ENCODE measurements at places on chromosomes 16 and 17.

DNA sequence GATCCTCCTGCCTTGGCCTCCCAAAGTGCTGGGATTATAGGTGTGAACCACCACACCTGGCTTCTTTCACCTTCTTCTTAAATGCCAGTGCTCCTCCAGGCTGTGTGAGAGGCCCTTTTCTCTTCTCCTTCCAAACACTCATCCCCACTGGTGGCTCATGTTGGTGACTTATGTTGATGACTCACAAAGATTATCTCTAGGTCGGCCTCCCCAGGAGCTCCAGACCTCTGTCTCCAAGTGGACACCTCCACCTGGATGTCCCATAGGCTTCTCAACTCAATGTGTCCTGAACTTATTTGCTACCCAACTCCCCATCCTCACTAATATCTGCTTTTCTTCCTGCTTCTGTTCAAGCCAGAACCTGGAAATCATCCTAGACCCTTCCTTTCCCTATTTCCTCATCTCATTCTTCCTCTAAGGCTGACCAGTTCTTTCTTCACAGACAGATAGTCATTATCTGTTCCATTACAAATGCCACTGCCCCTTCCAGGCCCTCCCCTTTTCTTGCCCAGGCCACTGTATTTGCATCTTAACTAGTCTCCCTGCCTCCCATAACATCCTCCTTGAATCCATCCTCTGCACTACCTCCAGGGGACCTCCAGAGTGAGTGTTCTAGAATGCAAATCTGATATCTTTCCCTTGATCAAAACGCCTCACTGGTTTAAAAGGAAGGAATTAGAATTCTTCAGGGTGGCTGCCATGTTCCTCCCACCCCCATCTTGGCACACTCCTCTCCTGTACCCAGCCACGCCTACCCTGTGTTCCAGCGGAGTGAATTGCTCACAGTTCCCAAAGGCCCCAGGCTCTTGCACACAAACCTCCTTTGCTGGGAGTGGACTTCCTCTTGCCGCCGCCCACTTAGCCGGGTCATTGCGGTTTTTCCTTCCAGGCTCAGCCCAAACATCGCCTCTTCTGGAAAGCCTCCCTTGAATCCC lies 34.8 kb upstream of the FBXO47 start:
- no peak for DNase-seq

DNA sequence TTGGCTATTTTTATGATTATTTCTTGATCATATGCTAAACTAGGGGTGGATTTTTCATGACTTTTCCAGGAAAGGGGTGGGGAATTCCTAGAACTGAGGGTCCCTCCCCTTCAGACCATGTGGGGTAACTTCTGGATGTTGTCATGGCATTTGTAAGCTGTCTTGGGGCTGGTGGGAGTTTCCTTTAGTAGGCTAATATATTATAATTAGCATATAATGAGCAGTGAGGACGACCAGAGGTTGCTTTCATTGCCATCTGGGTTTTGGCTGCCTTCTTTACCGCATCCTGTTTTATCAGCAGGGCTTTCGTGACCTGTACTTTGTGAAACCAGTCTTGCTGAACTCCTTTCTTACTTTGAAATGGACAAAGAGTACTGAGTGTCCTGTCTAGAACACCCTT lies 40.4 kb upstream of the ABCA5 start:
- DNase-seq: no peak

- DNase-seq: no peak
Observed at GRCh38 chr17:73985466-73986015, 217.9 kb upstream of the RPL38 start.

GRCh38 chr17:2795441-2796163 lies 636 bp upstream of the RAP1GAP2 start:
- no peak for DNase-seq

DNA sequence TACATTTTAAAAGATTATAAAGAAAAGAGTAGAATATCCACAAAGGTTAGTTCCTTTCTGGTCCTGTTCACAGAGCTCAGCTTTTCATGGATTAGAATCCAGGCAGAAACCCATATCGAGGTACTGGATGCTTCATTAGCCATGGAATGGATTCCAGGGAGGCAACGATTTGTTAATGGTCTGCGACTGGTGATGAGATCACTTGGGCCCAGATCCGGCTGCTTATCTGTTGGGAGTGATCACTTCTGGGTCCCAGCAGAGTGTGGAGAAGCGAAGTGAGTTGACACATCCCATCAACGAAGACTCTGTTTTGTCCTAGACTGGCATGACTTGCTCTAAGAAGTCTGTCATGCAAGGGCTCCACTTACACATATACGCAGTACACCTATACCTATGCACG lies 165.8 kb downstream of the MAF start:
- no peak for DNase-seq

DNA sequence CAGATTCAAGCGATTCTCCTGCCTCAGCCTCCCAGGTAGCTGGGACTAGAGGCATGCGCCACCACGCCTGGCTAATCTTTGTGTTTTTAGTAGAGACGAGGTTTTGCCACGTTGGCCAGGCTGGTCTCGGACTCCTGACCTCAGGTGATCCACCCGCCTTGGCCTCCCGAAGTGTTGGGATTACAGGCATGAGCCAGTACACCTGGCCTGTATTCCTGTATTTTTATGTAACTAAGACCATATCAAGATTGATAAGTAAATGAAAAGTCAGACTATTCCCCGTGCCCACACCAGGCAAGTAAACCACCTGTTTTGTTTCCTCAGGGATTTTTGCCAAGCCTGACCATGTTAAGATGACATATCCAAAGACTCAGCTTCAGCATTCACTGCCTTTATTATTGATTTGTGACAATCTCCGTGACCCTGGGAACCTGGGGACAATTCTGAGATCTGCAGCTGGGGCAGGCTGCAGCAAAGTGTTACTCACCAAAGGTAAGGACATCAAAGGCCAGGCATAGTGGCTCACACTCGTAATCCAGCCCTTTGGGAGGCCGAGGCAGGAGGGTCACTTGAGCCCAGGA lies 5.6 kb downstream of the MRM3 start:
- DNase-seq: no peak

DNA sequence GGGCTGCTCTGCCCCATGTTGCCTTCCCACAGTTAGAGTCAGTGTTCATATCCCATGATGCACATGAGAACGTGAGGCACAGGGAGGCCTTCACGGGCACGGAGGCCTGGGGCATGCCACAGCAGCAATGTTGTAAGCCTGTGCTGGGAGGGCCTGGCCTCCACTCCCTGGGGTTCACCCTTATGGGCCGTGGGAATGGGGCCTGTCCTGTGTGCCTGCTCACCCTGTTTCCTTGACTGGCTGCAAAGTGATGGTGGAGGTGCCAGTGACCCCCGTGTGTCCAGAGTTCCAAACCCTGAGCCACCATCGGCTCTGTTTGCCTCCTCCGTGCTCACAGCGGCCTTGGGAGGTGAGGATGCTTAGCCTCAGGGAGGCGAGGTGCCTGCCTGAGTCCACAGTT lies 9.6 kb downstream of the POLR3E start:
- DNase-seq: no peak

DNA sequence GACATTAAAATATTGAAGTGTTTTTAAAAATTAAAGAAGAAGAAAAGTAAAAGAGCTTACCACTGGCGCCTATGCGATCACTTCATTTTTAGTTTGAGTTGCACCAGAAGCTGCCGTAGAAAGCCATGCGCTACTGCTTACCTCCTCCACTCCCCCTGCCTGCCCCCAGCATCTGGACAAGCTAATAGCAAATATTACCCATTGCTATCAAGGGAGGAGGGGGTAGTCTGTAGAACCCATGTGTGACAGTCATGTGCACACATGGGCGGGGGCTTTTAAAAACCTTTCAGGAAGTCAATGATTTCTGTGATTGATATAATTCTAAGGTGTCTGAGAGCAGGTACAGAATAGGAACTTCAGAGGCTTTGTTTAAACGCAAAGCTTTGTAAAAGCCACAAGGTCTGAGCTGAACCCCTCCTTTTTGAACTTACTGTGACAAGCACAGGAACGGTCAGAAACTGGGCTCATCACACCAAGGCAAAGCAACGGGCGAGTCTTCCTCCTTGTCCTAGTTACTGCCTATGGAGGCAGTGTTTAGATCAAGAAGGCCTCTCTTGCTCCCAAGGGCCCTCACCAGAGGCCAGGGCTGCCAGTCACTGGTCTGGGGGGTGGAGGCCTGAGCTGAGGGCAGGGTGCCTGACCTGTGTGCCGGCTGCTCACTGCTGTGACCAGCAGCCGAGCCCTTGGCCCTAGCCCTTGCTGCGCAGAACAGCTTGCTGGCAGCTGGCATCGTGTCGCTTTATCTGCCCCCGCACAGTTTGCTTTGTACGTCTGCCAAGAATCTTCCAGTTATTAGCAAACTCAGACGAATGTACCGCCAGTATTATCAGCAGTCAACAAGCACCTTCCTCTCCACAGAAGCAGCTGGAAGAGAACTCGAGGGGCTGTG lies 15.0 kb downstream of the GINS2 start:
- DNase-seq: no peak

DNA sequence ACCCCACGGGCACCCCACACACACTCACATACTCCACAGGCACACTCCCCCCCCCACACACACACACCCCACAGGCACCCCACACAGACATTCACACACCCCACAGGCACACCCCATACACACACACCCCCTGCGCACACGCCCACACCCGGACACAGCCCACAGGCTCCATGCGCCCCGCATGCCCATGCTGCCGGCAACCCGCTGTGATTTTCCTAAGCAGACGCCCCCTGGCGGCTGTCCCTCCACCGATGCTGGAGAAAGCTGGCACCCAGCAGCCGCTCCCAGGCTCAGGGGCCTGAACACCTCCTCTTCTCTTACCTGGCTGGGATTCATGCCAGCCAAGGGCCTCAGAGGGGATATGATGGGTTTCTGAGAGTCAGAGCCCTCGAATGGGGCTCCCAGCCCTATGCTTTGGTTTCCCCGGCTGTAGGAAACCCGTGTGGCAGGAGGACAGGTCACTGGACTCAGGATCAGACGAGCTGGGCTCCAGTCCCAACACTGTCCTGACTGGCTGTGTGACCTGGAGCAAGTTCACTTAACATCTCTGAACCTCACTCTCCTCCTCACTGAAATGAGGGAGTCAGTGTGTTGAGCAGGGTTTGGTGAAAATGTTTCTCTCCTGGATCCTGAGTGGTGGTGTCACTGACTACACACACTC lies 19.6 kb upstream of the TNFRSF13B start:
- DNase-seq: peak; percentile 53

DNA sequence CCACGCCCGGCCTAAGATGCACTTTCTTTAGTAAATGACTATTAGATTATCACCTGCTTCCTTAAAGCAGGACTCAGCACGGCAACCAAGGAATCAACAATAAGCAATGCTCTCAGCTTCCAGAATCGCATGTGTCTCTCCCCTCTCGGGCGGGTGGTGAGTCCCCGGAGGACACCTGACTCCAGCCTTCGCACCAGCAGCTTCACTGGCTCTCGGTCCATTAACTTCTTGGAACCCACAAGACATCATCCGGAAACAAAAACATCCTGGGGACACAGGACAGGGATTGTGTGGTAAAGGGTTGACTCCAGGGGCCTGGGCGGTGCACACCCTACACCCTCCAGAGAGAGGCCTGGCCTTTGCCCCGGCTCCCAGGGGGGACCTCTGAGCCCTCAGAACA lies 22.7 kb downstream of the UTS2R start:
- DNase-seq: no peak

GRCh38 chr16:81435567-81435966 lies 9.0 kb upstream of the CMIP start:
- no peak for DNase-seq

DNA sequence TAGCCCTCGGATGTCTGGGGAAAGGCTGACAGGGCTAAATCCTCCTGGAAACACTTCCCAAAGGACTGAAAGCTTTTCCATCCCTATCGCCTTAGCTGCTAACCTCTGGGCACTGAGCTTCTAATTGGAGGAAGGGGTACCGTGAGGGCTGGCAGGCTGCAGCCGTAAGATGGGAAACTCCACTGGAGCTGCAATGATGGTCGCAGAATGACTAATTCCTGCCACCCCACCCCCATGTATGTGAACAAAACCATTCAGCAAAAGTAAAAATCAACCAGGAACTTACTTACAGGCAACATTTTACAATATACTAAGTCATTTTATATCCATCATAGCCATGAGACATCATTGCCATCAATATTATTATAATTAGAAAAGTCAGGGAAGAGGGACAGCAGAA lies 133.3 kb downstream of the ABCC12 start:
- DNase-seq: no peak

GRCh38 chr17:16425698-16426659 lies 10.6 kb downstream of the TRPV2 start:
- DNase-seq: no peak

DNA sequence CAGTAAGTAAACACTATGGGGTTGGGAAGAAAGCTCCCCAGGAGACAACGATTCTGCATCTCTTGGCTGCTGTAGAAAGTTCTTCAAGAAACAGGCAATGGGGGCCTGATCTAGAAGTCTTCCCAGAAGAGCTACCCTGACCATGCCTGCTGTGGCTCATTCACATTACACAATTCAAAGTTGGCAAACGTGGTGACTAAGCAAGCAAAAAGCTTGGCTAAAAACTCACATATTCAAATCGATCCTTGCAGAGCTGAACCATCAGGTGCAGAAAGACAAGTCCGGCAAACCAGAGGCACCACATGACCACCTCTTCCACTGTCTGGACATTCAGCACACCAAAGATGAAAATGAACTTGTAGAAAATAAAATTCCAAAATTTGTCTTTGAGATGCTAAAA lies 16.1 kb downstream of the AMFR start:
- DNase-seq: no peak

DNA sequence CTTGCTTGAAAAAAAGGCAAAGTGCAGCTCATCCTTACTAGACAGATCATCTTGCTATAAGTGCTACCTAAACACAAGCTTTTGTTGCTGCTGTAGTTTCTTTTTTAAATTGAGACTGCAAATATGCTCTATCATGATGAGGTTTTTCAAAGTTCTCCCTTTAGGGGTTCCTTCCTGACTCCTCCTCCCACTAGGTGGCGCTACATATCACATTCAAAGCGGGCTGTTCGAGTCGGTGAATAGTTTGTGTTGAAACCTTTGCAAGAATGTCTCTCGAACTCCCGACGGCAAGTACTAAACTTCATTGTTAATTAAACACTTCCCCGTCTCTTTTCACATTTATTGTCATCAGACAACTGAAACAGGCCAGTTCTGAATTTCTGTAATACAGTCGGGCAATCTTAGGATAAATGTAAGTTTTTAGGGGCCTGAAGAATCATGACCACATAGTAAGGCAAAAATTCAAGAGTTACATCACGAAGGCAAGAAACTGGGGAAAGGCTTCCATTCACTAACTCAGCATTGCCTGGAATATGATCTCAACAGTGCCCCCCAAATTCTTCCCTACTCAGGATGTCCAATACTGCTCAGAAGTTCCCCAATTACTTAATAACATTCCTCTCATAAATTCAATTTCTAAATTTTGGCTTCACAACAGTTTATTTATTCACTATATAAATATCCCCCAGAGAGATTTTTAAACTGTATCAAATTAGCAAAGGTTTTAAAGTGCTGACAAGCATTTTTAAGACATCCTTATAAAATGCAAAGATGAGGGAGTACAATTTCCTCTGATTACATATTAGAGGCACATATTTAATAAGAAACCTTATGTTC lies 6.7 kb downstream of the HS3ST3A1 start:
- DNase-seq: peak; percentile 66

DNA sequence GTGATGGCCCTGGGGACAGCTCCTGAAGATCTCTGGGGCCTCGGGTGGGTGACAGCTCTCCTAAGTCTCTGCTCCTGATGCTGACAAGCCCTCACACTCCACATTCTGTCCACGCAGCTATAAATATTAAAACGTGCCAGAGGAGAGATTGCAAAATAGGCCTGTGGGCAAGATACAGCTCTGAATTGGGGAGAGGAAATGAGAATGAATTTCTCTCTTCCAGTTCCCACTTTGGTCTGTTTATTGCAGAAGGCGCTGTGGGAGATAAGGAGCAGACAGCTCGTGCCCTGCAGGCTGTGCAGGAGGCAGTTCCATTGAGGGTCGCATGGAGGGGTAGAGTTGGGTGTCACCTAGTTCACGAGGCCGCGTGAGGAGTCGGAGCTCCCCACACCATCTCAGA lies 87.5 kb upstream of the SDK2 start:
- no peak for DNase-seq
